ENCODE measurements at places on chromosomes 7 and 10.

DNA sequence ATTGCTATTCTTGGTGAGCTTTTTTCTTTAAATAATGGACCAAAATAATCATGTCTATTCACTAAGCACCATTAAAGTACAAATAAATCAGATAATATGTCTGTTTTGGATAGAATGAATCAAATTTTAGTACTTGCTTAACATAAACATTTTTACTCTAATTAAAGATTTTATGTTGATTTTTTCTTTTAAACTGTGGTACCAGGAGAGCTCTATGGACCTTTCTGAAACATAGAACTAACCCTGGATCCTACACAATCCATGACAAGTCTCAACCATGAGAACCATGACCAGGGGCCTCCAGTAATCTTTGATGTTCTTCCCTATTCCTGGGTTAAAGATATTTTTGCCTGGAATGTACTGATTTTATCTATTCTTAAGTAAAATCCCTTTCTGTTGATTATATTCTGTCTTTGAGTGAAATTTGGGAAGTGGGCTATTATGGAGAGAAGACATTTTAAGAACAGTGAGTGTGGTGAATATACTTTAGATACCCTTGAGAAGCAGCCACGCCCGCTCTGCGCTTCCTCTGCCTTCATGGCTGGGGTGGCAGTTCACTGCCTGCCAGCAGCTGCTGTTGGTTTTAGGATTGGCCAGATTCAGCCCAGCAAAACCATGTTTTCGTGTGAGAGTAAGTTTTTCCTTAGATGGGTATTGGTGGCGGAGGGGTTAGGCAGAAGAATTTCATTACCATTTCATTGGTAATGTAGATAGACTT lies 42.2 kb upstream of the BHLHA15 start:
- DNase-seq = no peak

DNA sequence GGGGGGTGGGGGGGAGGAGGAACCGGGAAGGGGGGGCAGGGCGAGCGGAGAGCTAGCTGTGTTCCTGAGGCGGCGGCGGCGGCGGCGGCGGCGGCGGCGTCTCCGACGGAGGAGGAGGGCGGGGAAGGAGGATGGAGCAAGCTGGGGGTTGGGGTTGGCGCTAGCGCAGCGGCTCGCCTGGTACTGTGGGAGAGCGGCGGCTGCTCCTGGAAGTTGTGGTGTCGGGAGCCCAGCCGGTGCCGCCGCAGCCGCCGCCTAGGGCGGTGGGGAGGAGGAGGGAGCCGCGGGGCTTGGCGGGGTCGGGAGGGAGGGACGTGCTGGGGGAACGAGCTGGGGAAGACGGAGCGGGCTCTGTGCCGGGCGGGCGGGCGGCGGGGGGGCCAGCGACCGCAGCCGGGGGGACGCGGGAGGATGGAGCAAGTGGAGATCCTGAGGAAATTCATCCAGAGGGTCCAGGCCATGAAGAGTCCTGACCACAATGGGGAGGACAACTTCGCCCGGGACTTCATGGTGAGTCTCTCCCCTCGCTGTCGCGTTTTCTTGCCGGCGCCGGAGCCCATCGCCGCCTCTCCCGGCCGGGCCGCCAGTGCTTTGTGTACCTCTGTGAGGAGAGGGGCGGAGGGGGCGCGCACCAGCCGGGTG lies at the start of gene PTPN12:
TSS of gene PTPN12 (plus strand) at position 160 of the 642 bp plus-strand sequence. CDS start at position 412, 252 bp downstream.
- no peak for DNase-seq

DNA sequence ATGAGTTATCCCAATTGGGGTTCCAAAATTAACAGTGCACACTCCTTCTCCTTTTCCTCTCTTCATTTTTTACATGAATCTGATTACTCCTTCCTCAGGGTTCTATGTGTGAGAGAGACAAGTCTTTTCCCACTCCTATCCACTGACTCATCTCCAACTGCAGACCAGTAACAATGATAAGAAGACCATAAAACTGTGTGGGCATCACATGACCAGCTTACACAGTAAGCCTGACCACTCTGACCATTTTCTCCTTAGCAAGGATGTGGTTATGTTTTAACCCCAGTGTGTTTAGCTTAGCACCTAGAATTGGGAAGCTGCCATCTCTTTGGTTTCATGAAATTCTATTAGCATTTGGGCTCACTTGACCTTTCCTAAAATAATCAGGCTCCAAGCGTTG lies 145.0 kb upstream of the CALCR start:
- DNase-seq = no peak

- DNase-seq = no peak
These were observed 112.2 kb upstream of the HGF start for GRCh38 chr7:81882086-81882485.

DNA sequence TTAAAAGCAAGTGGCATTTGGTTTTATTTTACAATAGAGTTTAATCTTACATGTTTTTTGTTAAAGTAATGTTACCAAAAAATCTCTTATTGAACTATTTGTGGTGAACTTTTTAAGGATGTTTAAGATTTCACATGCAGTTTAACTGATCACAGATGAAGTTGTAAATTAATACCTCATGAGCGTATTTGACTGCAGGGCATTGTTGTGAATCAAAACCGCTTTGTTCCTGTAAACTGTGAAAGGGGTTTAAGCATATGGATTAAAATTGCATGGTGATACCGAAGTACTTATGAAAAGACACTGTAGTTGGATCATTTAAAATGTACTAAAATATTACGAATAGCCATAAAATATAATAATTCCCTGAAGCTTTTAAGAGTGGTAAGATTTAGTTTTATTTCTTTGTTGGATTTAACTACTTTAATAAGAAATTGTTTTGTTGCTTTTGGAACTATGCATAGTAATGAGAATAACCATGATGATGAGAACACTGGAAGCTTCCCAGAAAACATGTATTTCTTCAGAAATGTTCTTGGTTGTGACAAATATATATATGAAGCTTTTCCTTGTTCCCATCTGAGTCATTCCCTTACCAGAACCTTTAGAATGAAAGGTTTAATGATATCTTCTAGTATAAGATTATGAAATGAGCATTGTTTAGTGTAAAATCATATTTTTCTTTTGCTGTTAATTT lies 131.3 kb downstream of the ADK start:
- DNase-seq = no peak

DNA sequence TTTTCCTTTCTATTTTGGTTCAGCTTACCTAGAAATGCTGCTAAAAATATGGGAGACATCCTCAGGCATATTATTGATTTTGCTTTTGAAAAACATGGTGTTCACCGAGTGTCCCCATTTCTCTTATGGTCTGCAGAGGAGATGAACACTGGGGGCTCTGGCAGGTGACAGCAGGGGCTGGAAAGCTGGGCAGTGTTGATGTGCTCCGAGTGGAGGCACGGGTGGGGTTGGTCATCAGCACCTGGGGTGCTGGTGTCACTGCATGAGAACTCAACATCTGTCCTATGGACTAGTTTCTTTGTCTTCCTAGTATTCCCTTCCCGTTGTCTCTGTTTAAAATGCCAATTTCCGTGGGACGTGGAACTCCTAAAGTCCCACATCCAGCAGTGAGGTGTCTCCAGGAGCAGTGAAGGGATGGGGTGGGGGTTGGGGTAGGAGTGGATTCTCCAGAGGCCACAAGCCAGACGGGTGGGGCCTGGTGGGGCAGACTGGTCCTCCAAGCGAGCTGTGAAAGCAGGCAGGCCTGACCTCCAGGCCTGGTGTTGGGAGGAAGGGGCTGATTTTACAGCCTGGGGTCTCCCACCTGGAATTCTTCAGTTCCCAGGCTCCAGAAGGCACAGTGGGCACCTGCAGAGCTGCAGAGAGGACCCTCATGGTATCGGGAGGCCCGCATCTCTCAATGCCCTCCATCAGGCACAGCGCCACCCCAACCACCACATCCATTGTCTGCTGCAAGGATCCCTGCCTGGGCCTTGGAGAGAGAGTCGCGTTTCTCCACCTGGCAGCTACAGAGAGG lies 24.4 kb downstream of the ZNF775 start:
- no peak for DNase-seq

DNA sequence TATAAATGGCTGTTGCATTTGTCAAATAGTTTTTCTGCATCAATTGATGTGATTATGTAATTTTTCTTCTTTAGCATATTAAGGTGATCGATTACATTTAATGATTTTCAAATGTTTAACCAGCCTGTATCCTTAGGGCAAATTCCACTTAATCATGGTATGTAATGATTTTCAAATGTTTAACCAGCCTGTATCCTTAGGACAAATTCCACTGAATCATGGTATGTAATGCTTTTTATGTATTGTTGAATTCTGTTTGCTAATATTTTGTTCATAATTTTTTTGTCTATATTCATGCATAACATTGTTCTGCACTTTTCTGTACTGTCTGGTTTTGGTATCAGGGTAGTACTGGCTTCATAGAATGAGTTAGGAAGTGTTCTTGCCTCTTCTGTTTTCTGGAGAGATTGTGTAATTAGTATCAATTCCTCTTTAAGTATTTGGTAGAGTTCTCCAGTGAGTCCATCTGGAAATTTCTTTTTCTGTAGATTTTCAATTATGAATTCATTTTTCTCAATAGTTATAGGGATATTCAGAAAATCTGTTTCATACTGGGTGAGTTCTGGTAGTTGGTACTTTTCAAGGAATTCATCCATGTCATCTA lies 393.2 kb upstream of the FOXK1 start:
- DNase-seq = no peak

DNA sequence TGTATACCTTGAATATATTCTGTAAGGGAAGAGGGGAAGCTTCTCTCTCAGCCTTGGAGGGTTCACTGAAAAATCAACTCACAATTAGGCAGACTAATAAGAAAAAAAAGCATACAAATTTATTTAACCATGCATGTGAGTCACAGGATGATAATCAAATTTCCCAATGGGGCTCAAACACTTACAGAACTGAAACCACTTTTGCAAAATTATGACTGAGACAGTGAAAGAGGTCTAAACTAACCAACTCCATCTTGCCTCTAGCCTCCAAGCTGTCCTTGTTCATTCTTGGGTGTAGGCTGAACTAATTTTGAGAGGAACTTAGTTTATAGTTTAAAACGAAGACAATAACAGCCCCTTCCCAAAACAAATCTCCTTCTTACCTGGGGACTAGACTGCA lies 618.3 kb upstream of the AUTS2 start:
- no peak for DNase-seq

DNA sequence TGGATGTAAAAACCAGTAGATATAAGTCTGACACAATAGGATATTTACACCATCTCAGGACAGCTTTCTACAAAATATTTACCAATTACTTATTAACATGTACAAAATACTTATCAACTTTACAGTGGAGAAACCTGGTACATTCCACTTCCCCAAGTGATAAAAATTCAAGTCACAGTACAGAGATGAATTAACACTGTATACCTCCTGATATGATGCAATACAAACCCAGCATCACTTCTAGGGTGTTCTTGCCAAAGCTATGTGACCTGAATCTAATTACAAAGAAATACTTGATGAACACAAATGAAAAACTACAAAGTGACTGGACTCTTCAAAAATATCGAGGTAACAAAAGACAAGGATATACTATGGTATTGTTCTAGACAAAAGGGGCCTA lies 156.4 kb upstream of the FGFR2 start:
- DNase-seq = no peak

- no peak for DNase-seq
These were observed 939.8 kb downstream of the SORCS1 start for GRCh38 chr10:106224676-106225075.

GRCh38 chr10:49498425-49498824 lies 40.5 kb downstream of the ERCC6 start:
- DNase-seq = no peak

DNA sequence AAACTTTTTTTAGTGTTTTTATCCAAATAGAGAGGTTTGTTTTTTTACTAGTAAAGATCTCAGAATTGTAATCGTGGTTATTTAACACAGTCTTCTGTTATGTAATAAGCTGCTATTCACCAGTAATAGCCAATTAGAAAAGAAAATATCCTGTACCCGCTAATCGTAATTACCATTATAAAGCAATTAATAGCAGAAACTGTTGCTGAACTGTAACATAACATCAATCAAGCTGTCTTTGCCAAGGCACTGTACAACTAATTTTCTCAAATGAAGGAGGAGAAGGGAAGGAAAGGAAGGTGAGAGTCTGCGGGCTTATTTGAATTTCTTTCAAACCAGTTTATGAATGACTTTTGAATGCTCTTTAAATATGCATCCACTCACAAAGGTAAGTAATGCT lies 9.3 kb downstream of the ZNF277 start:
- DNase-seq = no peak

DNA sequence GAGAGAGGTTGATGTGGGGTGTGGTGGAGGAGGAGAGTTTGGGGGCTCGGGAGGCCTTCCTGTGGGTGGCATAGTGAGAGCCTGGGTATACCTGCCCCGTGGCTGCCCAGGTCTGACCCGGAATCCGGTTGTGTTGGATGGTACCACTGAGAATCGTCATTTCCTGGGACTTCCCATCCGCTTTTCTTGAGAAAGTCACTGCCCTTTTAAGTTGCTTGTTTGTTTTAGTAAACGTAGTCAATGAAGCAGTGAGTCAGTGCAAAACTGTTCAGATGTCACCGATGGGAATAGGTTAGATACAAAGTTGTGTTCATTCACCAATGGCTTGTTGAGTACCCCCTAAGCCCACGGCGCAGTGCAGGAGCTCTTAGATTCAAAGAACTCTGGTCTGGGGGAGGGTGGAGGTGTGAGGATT lies 285.8 kb downstream of the CAMK1D start:
- no peak for DNase-seq

DNA sequence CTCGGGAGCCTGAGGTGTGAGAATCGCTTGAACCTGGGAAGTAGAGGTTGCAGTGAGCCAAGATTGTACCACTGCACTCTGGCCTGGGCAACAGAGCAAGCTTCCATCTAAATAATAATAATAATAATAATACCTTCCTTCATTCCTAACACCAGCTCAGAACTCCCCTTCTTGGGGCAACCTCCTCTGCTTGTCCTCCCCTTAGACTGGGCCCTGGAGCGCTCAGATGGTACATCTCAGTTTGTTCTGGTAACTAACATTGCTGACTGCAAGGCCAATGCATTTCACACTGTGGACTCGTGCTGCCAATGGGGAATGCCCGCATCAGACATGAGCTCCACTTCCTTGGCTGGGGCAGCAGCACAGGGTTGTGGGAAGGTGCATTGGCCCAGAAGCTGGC lies 77.6 kb downstream of the C10orf105 start:
- DNase-seq = no peak
